ENCODE measurements at places on chromosomes 13 and 19.
A peak's percentile ranks its signal among the peaks of the same experiment; 100 is the strongest.

DNA sequence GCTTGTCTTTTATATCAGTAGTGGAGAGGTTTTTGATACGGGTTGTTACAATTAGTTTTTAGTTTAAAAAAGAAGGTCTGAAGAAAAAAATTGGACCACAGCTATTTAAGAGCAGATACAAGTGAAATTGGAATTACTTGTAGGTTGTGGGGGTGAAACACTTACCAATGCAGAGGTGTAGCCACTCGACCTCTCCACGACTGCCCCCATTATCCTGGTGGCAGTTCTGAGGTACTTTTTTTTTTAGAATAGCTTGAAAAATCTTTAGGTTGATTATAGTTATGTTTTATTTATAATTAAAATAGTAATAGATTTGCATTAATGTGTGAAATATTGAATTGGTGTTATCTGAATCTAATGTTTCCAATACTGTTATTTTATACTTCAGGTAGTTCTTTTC lies 60.7 kb downstream of the PAN3 start:
- no peak overlapping the region for H3K4me3 ChIP-seq
- H3K27me3 ChIP-seq = no peaks in the 10 kb centered on the region
- H3K4me1 ChIP-seq = no peaks in the 10 kb centered on the region
- H3K36me3 ChIP-seq = no peaks in the 10 kb centered on the region
- H3K27ac ChIP-seq = no peak overlapping the region

- no peaks in the 10 kb centered on the region for H3K27me3 ChIP-seq
- no peaks in the 10 kb centered on the region for H3K36me3 ChIP-seq
- no peak for DNase-seq
- H3K4me1 ChIP-seq = no peaks in the 10 kb centered on the region
- no peak overlapping the region for H3K4me3 ChIP-seq
Measured at GRCh38 chr13:76732367-76732766, 153.8 kb downstream of the KCTD12 start.

- peaks cover 22% of the 10 kb centered on the region for H3K4me1 ChIP-seq
- DNase-seq = no peak
Measured at GRCh38 chr13:33543089-33543459, 257.5 kb upstream of the STARD13 start.

- no peak for DNase-seq
- peaks cover 10% of the 10 kb centered on the region for H3K4me1 ChIP-seq
- no peak overlapping the region for H3K27ac ChIP-seq
- peaks cover 5% of the 10 kb centered on the region for H3K27me3 ChIP-seq
Measured at GRCh38 chr19:41994521-41994971, 516 bp upstream of the ATP1A3 start.

DNA sequence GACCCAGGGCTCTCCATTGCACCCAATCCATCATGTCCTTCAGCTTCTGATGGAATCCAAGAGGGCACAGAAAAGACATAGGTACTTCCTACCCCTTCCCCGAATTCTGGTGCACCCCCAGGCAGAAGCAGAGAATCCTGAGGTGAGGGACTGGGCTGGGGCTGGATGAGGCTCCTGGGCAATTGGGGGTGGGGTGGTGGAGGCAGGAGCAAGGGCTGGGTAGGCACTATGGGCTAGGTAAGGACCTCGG lies 2.7 kb upstream of the KCNC3 start:
- H3K36me3 ChIP-seq = no peaks in the 10 kb centered on the region
- H3K4me3 ChIP-seq = no peak overlapping the region
- H3K4me1 ChIP-seq = peaks cover 16% of the 10 kb centered on the region
- H3K27me3 ChIP-seq = peaks cover 4% of the 10 kb centered on the region
- no peak for DNase-seq

DNA sequence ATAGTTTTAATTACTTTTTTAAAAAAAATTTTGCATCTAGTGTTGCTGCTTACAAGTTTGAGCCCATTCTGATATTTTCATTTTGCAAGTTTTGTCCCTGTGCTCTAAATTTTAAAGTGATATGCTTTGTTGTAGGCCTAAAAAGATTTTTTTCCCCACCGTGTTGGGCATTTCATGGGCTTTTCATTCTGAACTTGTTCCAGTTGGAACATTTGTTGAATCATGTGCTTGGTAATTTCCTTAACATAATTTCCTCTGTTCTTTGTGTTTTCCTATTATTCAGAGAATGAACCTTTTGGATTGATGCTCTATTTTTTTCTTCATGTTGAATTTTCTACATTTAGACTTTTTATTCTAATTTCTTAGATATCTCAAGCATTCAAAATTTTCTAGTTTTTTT lies 206.4 kb upstream of the SPRY2 start:
- H3K36me3 ChIP-seq = no peaks in the 10 kb centered on the region
- no peak overlapping the region for H3K4me3 ChIP-seq
- no peaks in the 10 kb centered on the region for H3K4me1 ChIP-seq
- no peak overlapping the region for H3K27ac ChIP-seq

- no peak overlapping the region for H3K4me3 ChIP-seq
- no peaks in the 10 kb centered on the region for H3K36me3 ChIP-seq
- H3K27ac ChIP-seq = no peak overlapping the region
- no peaks in the 10 kb centered on the region for H3K4me1 ChIP-seq
- no peaks in the 10 kb centered on the region for H3K27me3 ChIP-seq
Measured at GRCh38 chr13:77946522-77946921, 27.9 kb upstream of the EDNRB start.

GRCh38 chr13:101520672-101521071 lies 68.2 kb downstream of the ITGBL1 start:
- H3K27me3 ChIP-seq = no peaks in the 10 kb centered on the region
- no peak for DNase-seq

- DNase-seq = no peak
- H3K4me3 ChIP-seq = peak overlapping the region; percentile 98
- H3K27ac ChIP-seq = peak overlapping the region; percentile 98
- H3K4me1 ChIP-seq = peaks cover 21% of the 10 kb centered on the region
- peaks cover 12% of the 10 kb centered on the region for H3K36me3 ChIP-seq
Measured at GRCh38 chr19:42074513-42075363, 1.2 kb upstream of the ZNF574 start.

DNA sequence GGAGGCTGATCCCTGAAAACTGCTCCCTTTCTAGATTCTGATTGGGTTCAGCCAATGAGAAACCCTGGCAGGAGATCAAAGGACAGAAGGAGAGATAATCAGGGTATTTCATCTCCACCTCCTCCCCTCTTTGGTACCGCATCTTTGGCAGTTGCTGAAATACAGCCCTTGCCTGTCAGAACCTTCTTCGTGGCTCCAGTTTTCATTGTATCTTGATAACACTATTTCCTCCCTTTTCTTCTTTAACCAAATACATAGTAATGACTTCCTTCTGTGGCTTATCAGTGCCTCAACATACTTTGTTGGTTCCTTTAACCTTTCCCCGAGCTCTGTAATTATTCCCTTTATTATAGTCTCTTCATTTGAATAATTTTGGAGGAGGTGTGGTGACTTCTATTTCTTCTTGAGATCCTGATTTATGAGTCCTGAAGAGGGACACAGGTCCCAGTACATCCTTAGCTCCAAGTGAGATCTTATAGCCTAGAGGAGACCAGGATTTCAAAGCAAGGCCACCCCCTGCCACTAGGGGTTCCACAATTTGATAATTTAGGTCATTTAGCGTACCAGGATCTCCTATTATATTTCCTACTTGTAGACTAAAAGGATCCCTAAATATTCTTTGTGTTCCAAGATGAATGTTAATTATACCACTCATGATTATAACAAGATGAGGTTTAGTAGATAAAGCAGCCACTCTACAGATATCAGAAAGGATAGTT lies 98.0 kb downstream of the EDNRB start:
- H3K27ac ChIP-seq = no peak overlapping the region
- H3K27me3 ChIP-seq = no peaks in the 10 kb centered on the region
- no peaks in the 10 kb centered on the region for H3K36me3 ChIP-seq
- no peak overlapping the region for H3K4me3 ChIP-seq
- H3K4me1 ChIP-seq = no peaks in the 10 kb centered on the region

DNA sequence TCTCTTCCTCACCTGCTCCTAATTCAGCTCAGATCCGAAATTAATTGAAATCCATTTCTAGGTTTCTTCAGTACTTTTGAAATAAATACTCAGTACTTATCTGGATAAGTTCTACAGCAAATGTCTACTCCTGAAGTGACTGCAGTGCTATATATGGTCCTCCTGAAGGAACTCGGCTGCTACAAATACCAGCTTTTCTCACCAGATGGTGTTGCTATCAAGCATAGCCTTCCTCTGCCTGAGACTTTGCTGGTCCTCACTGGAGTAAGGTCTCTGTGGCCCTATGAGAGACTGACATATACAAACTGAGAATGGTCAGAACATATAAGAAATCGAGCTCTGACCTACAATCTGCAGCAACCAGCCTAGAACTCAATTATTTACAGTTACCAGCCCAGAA lies 161.6 kb downstream of the NDFIP2 start:
- H3K4me3 ChIP-seq = no peak overlapping the region
- no peak for DNase-seq
- H3K27me3 ChIP-seq = no peaks in the 10 kb centered on the region
- no peak overlapping the region for H3K27ac ChIP-seq
- peaks cover 29% of the 10 kb centered on the region for H3K4me1 ChIP-seq

DNA sequence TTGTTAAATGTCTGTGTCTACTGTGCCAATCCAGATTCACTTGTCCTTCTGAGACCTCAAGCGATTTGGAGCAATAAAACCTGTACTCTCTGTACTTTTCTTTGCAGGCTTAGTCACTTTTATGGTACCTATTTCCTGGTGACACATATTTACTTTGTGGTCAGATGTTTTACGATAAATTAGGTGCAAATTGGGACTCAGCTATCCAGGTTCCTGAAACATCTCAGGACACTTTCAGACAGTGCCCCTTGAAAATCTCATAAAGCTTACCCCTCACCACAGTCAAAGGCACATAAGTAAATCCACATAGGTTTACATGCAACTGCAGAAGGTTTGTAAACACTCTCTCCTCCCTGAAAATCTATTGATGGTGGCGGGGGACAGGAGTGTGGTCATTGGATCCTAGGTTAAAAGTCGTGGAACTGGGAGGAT lies 438.8 kb downstream of the EFNB2 start:
- no peaks in the 10 kb centered on the region for H3K4me1 ChIP-seq
- no peaks in the 10 kb centered on the region for H3K36me3 ChIP-seq
- no peak overlapping the region for H3K27ac ChIP-seq
- H3K4me3 ChIP-seq = no peak overlapping the region
- no peaks in the 10 kb centered on the region for H3K27me3 ChIP-seq

DNA sequence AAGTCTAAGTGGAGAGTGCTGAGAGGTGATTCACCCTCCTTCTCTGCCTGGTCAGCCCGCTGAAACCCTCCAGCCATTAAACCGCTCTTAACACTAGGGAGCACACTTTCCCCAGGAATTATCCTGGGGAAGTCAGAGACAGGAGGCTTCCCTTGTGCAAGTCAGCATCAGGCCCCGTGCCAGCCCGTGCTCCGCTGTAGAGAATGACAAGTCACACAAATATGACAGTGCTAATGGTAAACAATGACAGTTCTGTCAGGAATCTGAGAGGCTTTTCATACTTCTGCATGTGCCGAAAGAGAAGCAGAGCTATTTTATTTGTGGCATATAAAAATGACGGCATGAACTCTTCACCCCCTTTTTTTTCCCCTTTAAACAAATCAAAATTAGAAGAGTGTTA lies 816.9 kb upstream of the SLC10A2 start:
- no peak overlapping the region for H3K27ac ChIP-seq
- H3K4me1 ChIP-seq = peaks cover 9% of the 10 kb centered on the region
- no peak for DNase-seq
- H3K36me3 ChIP-seq = no peaks in the 10 kb centered on the region
- no peak overlapping the region for H3K4me3 ChIP-seq

GRCh38 chr19:11963566-11964355 lies 1.1 kb upstream of the ZNF763 start:
- H3K27ac ChIP-seq = peak overlapping the region; percentile 92
- no peaks in the 10 kb centered on the region for H3K27me3 ChIP-seq
- H3K4me3 ChIP-seq = peak overlapping the region; percentile 82
- no peak for DNase-seq
- peaks cover 14% of the 10 kb centered on the region for H3K4me1 ChIP-seq

DNA sequence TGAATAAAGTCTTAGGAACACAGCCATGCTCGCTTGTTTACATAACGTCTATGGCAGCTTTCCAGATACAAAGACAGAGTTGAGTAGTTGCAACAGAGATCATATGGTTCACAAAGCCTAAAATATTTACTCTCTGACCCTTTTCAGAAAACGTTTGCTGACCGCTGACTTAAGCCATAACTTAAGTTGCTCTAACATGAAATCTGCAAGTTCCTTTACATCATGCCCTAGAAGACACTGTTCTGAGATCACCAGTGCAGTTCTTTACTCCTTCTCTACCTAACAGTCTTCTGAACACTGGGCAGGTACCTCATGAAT lies 166.4 kb downstream of the DCLK1 start:
- H3K27ac ChIP-seq = peak overlapping the region; percentile 42
- no peaks in the 10 kb centered on the region for H3K36me3 ChIP-seq
- H3K27me3 ChIP-seq = no peaks in the 10 kb centered on the region
- DNase-seq = no peak
- no peak overlapping the region for H3K4me3 ChIP-seq
- H3K4me1 ChIP-seq = no peaks in the 10 kb centered on the region

DNA sequence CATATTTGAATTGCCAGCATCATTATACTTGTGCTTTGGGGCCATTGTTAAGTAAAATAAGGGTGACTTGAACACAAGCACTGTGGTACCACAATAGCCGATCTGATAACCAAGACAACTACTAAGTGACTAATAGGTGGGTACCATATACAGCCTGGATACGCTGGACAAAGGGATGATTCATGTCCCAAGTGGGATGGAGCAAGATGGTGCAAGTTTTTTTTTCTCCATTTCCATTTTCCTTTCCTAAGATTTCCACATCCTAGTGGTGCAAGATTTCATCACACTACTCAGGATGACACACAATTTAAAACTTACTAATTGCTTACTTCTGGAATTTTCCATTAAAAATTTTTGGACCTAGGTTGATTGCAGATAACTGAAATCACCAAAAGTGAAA lies 15.1 kb downstream of the BRCA2 start:
- H3K36me3 ChIP-seq = no peaks in the 10 kb centered on the region
- no peak overlapping the region for H3K4me3 ChIP-seq
- no peak overlapping the region for H3K27ac ChIP-seq
- H3K4me1 ChIP-seq = no peaks in the 10 kb centered on the region
- no peaks in the 10 kb centered on the region for H3K27me3 ChIP-seq

- H3K36me3 ChIP-seq = no peaks in the 10 kb centered on the region
- no peak overlapping the region for H3K27ac ChIP-seq
- no peaks in the 10 kb centered on the region for H3K4me1 ChIP-seq
Measured at GRCh38 chr13:31032528-31033113, 100.2 kb downstream of the TEX26 start.

DNA sequence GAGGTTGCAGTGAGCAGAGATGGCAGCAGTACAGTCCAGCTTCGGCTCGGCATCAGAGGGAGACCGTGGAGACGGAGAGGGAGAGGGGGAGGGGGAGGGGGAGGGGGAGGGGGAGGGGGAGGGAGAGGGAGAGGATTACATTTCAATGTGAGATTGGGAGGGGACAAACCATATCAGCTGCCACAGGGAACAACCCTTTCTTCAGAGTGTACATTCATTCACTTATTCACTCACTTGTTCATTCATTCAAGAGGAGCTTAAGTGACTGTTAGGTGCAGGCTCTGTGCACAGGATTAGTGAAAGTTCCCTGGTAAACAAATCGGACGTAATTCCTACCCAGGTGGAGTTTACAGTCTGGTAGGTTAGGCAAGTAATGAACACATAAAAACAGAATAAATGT lies 65.6 kb upstream of the MEDAG start:
- no peak for DNase-seq
- no peak overlapping the region for H3K4me3 ChIP-seq
- no peaks in the 10 kb centered on the region for H3K4me1 ChIP-seq
- no peaks in the 10 kb centered on the region for H3K27me3 ChIP-seq
- no peaks in the 10 kb centered on the region for H3K36me3 ChIP-seq
